Stimulated activated CD8-positive, alpha-beta memory T cell treated with anti-CD3 and anti-CD28 coated beads, Interleukin-2, amount 100 ng/mL, for 48 hours (primary cell): ENCODE measurements at places on chromosomes 1 and 21.
A peak's percentile ranks its signal among the peaks of the same experiment; 100 is the strongest.

DNA sequence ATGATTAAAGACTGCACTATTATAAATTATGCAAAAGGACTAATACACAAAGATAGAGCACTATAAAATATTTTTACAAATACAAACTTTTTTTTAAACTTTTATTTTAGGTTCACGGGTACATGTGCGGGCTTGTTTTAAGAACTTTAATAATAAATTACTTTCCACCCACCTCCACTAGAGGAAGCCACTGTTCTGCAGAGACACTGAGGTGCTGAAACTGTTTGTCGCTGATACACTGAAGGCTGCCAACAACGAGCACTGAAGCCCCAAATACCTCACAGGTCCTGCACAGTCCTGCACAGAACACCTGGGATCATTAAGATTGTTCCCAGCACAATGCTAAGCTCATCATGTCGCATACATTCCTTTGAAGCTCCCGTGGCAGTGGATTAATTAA is 19.9 kb downstream of the COA6 start:
- no peak for DNase-seq

DNA sequence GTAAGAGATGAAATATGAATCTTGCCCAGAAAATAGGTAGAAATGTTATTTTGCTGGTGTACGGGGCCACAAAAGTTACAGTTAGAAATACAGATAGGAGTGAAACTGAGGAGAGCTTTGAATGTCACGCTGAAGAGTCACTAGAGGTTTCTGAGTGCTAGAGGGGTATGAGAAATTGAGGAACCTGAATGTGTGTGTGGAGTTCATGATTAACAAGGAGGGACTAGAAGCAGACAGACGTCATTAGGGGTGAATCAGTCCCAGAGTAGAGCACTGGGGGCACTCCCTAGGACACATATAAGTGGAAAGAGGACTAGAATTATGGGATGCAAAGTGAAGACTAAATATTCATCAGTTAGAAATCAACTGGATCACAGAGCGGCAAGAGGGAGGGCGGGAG is 188.9 kb upstream of the MAP1LC3C start:
- no peak for DNase-seq

DNA sequence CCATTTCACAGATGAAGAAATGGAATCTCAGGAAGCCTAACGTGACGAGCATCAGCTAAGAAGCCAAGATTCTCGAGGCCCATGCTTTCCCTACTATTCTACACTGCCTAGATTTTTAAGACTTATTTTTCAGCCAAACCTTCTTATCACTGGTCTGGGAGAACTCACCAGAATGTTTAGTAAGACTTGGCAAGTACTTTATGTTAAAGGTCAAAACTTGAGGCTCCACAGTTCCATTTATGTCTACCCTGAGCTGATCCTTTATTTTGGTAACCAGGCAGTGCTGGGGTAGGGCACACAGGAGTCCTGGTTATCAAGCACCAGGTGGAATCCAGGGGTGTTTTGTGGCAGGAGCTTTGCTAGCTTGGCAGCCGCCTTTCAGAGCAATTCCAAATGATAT is 16.8 kb downstream of the PLXNA2 start:
- DNase-seq = no peak

DNA sequence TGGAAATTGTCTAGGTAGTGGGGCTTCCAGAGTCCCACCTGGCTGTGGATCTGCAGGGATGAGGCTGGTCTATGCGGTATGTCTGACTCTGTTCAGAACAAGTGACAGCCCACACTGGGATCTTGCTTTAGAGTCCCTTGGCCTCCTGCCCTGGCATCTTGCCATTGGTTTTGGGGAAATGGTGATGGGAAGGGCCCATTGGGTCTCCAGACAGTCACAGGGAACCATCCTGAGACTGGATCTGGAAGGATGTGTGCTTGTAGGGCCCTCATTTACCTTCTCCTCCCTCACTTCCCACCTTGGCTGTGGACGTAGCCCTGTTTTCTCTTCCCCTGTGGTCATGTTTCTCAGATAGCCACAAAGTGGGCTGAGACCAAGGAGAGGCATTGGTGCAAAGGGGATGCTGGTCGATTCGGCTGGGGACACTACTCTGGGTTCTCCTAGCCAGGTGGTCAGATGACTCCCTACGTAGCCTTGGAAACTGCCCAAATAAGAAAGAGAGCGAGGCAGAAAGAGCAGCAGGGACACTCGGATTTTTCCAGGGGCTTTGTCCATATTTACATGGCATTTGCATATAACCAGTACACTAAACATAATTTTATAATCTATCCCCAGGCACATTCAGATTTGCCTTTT is 15.1 kb downstream of the SOX13 start:
- DNase-seq = no peak

- no peak for DNase-seq
Observed at GRCh38 chr1:53524428-53525375, 65.5 kb downstream of the DMRTB1 start.

DNA sequence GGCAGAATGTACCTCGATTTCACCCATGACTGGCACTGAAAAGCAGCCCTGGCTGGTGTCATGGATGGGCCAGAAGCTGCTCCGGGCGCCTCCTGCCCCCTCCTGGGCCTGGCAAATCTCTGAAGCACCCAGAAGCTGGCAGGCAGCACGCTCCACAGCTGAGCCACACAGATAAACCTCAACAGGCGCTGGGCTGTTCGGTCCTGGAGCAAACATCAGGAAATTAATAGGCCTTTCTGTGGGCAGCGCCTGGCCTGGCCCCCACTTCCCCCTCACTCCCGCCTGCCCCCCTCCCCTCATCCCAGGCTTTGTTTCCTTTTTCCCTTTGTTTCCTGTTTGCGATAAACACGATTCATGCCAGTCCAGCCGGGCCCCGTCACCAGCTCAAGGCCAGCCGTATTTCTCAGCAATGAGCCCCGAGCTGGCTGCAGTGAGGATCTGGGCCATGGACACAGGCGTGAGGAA is 20.1 kb upstream of the DISP3 start:
- DNase-seq = no peak

DNA sequence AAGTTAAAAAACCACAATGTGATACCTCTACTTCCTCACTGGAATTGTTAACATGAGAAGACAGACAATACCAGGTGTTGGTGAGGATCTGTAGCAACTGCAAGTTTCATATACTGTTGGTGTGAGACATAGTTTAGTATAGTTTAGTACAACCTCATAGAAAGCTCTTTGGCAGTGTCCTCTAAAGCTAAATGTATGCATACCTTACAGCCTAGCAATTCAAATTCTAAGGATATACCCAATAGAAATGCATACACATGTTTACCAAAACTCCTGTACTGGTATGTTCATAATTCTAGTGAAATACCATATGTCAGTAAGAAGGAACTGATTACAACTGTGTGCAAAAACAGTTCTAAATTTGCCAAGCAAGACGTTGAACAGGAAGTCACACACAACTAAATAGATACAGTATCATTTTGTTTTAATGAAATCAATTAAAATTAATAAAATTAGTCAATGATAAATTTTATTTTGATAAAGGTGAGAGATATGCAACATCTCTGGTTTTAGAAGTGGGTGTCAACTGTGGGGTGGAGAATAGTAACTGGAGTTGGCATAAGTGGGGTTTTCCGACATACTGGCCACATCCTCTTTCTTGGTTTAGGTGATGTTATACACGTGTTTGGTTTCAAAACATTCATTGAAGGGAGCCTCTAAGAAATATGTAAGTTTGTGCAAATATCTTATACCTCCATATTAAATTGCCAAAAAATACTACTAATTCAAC is 450.7 kb downstream of the PTPRC start:
- DNase-seq = peak; percentile 4

- no peak for DNase-seq
Observed at GRCh38 chr1:8004113-8004802, 21.9 kb downstream of the ERRFI1 start.

GRCh38 chr1:1302006-1302430 is 5.7 kb downstream of the ACAP3 start:
- no peak for DNase-seq

DNA sequence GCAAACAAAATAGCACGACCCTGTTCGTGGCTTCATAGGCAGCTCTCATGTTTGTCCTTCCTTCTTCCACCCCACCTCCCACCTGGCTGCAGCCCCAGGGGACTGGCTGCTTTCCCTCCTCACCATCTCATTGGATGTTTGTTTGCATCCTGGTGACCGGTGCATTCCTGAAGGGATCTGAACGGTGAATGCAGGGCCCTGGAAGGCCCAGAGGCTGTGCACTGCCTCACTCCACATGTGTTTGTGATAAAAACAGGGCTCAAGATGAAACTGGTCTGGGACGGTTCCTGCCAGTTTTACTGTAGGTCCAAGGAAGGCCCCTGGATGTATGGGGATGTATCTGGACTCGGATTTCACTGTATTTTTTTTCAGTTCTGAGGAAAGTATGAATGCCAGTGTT is 42.8 kb downstream of the CNN3 start:
- no peak for DNase-seq
